ENCODE measurements at places on chromosomes 11 and 22.

DNA sequence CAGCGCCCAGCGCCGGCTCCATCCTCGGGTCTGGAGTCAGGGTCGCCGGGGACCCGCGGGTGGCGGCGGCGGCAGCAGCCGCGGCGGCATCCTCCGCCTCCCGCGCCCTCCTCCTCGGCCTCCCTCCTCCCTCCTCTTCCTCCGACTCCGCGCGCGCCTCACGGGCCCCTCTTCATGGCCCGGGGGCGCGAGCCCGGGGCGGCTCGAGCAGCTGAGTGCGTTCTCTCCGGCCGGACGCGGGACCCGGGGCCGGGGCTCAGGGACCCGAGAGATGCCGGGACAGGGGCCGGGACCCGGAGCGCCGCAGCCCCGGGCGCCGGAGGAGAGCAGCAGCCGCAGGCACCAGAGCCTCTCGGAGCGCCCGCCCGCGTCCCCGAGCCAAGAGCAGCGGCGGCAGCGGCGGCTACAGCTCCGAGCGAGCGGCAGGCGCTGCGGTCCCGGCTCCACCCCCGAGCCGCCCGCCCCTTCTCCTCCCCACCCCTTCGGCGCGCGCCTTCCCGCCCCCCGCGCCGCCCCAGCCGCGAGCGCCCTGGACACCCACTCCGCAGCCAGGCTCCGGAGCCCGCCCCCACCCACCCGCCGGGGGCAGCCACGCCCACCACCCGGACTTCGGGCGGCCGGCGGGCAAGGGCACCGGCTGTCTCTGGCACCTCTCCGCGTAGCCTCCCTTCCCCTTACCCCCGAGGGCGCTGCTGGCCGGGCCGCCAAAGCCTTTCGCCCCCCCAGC lies at the start of gene CHST1:
Gene CHST1, minus strand, starts transcription at position 417 of the 727 bp plus-strand sequence. CDS start 14,699 bp downstream, outside the sequence.
- peak; percentile 18 for DNase-seq

DNA sequence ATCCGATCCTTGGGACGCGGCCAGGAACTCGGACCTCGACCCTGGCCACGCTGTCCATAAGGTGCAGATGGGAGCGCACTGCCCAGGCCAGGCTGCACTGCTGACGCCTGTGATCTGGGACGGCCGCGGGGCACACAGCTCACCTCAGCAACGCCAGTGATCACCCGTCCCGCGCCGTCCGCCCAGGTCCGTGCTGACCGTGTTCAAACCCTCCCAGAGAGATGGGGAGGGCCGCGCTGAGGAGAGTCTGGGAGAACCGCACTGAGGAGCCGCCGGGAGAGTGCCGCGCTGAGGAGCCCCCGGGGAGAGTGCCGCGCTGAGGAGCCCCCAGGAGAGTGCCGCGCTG lies 636 bp downstream of the KCNQ1OT1 start:
- DNase-seq: no peak

GRCh38 chr22:33728847-33729246 lies 191.4 kb downstream of the LARGE1 start:
- DNase-seq: no peak

DNA sequence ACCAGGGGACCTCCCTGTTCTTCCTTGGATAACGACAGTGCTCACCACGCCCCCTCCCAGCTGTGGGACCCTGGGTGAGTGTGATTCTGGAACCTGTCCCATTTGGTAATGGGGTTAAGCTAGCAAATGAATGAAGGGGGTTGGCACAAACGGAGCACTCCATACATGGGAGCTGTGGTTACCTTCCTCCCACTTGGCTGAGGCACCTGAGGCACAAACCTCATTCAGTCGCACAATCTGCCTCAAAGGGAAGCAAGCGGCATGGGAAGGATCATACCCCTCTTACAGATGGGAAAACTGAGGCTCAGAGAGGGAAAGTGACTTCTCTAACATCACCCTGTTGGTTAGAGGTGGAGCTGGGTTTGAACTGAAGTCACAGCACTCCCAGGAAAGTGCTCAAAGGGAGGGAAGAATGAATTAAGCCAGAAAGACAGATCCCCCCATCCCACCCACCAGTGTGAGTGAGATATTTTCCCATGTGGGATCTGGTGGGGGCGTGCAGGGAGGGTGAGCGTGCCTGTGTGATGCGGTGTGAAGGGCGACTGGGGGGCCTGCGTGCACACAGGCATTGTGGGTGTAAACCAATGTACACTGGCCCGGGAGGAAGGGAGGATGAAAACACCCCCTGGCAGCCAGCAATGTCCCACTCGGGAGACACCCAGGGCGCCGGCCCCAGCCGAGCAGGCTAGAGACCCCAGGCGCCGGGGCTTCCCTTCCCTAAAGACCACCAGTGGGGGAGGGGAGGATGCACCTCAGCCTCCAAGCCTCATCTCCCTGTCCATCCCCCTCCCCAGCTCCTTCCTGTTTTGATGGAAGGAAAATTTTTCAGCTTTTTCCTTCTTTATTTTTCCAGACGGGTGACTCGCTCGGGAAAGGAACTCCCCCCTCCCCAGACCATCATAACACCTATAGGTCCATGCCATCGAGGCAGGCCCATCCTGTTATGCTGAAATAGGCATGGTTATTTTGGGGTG lies 8.0 kb upstream of the PDGFB start:
- DNase-seq: peak; percentile 60

DNA sequence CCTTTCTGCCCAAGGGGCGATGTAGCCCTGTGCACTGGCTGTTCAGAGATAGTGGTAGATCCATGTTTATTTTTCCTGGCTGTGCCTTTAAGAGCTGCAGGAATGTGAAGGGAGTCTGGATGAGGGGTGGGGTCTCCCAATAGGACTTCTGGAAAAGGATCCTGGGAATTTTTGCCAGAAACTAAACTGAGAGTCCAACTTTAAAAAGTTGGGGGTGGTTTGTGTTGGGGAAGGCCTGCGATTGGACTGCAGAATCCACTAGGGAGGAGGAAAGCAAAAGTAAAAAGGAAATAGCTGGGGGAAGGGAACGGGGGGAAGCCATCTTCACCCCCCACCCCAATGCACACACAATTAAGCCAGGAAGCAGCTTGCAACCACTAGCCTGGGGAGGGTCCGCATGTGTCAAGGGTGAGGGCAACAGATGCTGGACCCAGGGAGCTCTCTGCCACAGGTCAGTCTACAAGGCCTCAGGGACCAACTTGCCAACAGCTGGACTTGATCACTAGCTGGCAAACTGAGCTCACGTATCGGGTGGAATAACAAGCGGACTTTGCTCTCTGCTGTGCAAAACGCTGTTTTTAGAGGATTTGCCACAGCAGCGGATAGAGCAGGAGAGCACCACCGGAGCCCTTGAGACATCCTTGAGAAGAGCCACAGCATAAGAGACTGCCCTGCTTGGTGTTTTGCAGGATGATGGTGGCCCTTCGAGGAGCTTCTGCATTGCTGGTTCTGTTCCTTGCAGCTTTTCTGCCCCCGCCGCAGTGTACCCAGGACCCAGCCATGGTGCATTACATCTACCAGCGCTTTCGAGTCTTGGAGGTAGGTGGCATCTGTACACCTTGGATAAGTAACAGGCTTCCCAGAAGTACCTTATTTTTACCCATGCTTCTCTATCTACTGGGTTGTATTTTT lies at the start of gene OLFML1:
Gene OLFML1, plus strand, starts transcription at position 321 of the 912 bp plus-strand sequence. Its CDS starts 370 bp downstream, at position 691.
- DNase-seq: no peak

DNA sequence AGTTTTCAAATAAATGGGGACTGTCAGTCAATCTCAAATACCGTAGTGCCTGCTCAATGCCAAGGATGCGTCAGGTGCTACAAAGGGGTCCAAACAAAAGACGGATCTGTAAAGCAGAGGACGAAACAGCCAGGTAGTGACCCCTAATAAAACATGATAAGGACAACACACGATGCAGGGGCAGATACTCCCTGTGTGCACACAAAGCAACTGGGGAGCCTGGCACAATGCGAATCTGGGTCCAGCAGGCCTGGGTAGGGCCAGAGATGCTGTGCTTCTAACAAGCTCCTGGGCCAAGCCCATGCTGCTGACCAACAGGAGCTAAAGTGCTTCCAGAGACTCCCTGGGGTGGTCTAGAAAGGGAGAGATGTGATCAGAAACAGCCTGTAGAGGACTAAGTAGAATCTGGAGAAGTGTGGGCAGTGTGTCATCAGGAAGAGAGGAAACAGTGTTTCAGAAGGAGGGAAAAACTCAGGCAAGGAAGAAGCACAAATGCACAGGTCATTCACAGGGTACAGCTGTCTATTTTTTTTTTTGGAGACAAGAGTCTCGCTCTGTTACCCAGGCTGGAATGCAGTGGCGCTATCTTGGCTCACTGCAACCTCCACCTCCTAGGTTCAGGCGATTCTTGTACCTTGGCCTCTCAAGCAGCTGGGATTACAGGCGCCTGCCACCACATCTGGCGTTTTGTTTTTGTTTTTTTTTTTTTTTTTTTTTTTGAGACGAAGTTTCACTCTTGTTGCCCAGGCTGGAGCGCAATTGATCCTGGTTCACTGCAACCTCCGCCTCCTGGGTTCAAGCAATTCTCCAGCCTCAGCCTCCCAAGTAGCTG lies 74.5 kb downstream of the MICAL3 start:
- DNase-seq: peak; percentile 69

GRCh38 chr11:107849790-107850189 lies 8.8 kb downstream of the SLC35F2 start:
- DNase-seq: peak; percentile 26

- DNase-seq: peak; percentile 41
These were observed 73.0 kb upstream of the ADSL start for GRCh38 chr22:40273319-40273718.

DNA sequence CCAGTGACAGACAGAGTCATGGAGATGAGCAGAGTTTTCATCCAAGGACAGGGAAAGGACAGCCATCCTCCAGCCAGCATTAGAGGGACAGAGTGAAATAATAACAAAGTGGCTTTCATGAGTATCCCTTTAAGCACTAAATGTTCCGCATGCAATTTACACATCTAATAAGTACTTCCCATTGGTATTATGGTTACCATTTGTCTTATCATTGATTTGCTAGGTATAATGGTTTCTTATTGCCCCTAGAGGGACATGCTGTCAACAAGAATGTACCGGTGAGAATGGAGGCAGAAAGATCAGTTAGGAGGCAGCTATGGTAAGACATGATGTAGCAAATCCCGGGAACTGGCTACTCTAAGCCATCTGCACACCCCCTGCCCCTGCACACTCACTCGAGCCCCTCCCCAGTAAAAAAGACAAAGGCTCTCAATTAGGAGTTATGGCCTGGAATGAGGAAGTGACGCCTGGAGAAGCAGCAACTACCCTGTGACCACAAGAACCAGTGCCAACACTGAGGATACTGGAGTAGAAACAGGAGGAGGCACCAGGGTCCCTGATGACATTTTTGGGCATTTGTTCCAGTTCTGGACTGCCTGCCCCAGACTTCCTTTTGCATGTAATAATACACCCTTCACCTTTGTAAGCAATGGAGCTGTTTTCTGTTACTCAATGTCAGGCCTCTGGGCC lies 30.2 kb upstream of the HMGXB4 start:
- DNase-seq: no peak

GRCh38 chr11:82082976-82083375 lies 650.7 kb downstream of the FAM181B start:
- no peak for DNase-seq

DNA sequence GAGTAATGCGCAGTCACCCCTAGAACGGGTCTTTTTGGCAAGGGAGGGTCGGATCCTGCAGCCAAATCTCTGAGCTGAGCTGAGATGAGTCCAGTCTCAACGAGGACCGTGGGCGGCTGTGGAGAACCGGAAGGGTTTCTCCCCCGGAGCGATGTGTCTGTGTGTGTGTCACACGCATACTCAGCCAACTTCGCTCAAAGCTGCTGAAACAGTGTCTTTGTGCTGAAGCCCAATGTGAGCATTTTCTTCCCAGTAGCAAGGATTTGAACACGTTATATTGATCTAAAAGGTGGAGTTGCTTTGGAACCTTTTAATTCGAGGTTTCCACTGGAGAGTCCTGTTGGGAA lies 1.4 kb upstream of the CELSR1 start:
- DNase-seq: no peak

DNA sequence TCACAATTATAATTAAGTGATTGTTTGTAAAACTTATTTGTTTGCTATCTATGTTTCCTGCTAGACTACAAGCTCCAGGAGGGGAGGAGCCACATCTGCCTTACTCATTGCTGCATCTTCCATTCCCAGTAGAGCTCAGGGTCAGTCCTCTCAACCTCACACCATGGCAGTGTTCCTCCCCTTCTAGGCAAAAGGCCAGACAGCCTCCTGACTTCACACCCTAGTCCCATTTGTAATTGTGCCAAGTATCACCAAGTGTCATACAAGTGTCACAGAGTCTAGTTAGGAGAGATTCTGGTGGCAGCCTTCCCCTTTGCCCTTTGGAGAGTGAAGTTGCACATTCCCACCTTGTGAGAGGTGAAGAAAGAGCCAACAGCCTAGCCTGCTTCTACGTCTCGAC lies 490.4 kb downstream of the INSC start:
- DNase-seq: no peak

- no peak for DNase-seq
These were observed 95.3 kb upstream of the CRYBB3 start for GRCh38 chr22:25104367-25104766.

GRCh38 chr22:17950651-17951214 lies 73.6 kb downstream of the MICAL3 start:
- no peak for DNase-seq

GRCh38 chr22:50660306-50660705 lies 12.3 kb upstream of the SHANK3 start:
- no peak for DNase-seq

DNA sequence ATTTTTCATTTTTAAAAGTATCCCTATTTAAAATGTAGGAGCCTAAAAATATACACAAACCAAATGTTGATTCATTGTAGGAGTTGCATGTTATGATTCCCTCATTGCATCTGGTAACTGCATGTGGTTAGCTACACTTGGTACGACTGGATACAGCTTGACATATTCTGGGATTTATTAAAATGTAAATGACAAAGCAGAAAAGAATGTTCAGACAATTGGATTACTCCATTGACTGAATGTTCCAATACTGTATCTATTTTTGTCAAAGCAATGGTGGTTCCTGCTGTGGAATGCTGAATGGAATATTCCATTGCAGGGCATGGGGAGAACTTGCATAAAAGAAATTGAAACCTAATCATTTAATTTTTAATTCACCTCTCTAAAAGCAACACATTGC lies 30.8 kb downstream of the BLID start:
- no peak for DNase-seq

GRCh38 chr11:35629511-35629910 lies 11.3 kb downstream of the FJX1 start:
- no peak for DNase-seq

DNA sequence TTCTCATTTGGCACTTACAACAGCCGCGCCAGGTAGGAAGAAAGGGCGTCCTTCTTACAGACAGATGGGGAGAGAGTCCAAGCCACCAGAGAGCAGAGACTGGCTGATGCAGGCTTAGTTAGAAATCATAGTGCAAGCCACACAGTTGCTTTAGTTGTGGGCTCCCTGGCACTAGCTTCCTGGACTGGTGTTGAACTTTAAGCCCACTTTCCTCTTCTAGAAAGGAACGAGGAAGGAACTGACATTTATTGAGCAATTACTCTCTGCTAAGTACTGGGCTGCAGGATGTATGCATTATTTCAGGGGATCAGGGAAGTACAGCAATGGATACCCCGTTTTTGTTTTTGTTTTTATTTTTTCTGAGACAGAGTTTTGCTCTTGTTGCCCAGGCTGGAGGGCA lies 3.0 kb downstream of the BACE1 start:
- no peak for DNase-seq

GRCh38 chr11:100810146-100810545 lies 123.1 kb downstream of the ARHGAP42 start:
- peak; percentile 78 for DNase-seq

GRCh38 chr11:126522152-126522551 lies 166.7 kb downstream of the ST3GAL4 start:
- DNase-seq: no peak

GRCh38 chr11:82239498-82239897 lies 494.2 kb downstream of the FAM181B start:
- no peak for DNase-seq

GRCh38 chr22:23088199-23088604 lies 17.9 kb downstream of the GNAZ start:
- DNase-seq: no peak

- no peak for DNase-seq
These were observed 673 bp upstream of the DUSP18 start for GRCh38 chr22:30668386-30668710.

Data from Caki2 (cell line).